Aorta (tissue), 5 donors: ENCODE measurements at places on chromosomes 5 and 9. TPM values are rescaled to one million over a fixed set of nuclear protein-coding genes. Genes with fewer than 3 reads are reported as not detected.

- no peak for DNase-seq
Measured at GRCh38 chr5:28156981-28157380, 1118.6 kb upstream of the CDH9 start.

DNA sequence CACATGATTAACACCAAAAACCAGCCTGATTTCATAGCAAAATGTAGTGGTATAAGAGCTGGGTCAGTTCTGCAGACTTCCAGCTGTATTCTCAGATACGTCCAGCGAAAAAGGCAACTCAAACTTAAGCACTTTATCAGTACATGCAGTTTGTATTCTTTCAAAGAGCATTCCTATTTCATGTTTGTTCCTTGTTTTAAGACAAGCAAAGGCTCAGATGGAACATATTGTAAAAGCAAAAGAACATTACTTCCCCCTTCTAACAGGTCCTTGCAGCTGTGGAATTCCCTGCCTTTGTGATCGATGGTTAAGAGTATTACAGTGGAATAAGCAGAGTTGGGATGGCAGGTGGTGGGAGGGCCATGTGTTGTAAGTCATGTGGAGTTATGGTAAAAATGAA lies 86.3 kb upstream of the GRHPR start:
- DNase-seq: no peak

The FOXI1 gene
- total RNA-seq: not detected

The ALDH1B1 gene
- total RNA-seq: 141 TPM
